ENCODE measurements at places on chromosomes 13 and 19.

- no peak overlapping the region for H3K27ac ChIP-seq
- peaks cover 25% of the 10 kb centered on the region for H3K27me3 ChIP-seq
- DNase-seq, result no peak
- peaks cover 6% of the 10 kb centered on the region for H3K4me1 ChIP-seq
- no peaks in the 10 kb centered on the region for H3K36me3 ChIP-seq
Measured at GRCh38 chr13:23915308-23915707, 18.0 kb upstream of the C1QTNF9B start.

- H3K36me3 ChIP-seq, result no peaks in the 10 kb centered on the region
- no peaks in the 10 kb centered on the region for H3K4me1 ChIP-seq
- no peak for DNase-seq
- no peak overlapping the region for H3K4me3 ChIP-seq
- H3K27me3 ChIP-seq, result no peaks in the 10 kb centered on the region
- H3K27ac ChIP-seq, result no peak overlapping the region
Measured at GRCh38 chr19:30309905-30310601, 62.1 kb upstream of the ZNF536 start.

GRCh38 chr13:100540621-100541020 is 48.0 kb downstream of the GGACT start:
- no peak for DNase-seq
- H3K4me3 ChIP-seq, result no peak overlapping the region
- no peaks in the 10 kb centered on the region for H3K27me3 ChIP-seq
- no peak overlapping the region for H3K27ac ChIP-seq
- peaks cover 3% of the 10 kb centered on the region for H3K36me3 ChIP-seq

- no peaks in the 10 kb centered on the region for H3K36me3 ChIP-seq
- H3K4me1 ChIP-seq, result peaks cover 26% of the 10 kb centered on the region
- DNase-seq, result peak; percentile 67
- H3K4me3 ChIP-seq, result peak within 1 kb of the TSS; percentile 65
- H3K27ac ChIP-seq, result peak within 1 kb of the TSS; percentile 34
Measured at GRCh38 chr19:45498411-45499195, at the start of gene PPM1N. Gene PPM1N (plus strand): TSS chr19:45498443. CDS start chr19:45498473, 30 bp downstream.

DNA sequence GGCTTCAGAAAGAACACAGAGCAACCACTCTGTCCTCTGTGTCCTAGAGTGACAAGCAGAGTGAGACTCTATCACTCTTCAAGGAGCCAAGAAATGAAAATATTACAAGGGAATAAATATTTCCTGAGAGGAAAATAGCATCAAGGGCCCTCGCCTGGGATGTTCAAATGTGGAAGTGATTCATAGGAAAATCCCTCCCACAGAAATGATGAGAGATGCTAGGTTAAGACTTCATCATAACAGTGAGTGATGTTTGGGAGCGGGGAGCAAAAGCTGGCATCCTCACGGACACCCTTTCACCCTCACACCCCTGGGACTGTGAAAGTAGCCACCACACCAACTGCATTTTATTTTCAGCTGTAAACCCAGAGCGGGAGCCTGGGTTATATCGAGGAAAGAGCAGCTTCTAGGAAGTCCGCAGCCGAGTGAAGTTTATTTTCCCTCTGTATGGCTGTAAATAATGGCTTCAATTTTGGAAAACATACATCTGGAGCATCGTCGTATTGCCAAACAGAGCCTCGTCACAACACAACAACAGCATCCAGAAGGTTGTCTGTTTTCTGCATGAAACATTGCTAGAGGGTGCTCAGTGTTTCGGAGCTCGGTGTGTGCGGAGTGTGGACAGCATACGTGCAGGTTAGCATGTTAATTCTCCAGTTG is 54.8 kb downstream of the DLEU7 start:
- H3K27ac ChIP-seq, result no peak overlapping the region
- H3K36me3 ChIP-seq, result no peaks in the 10 kb centered on the region
- no peak overlapping the region for H3K4me3 ChIP-seq
- H3K27me3 ChIP-seq, result no peaks in the 10 kb centered on the region
- H3K4me1 ChIP-seq, result no peaks in the 10 kb centered on the region
- DNase-seq, result no peak

- H3K27me3 ChIP-seq, result peaks cover 29% of the 10 kb centered on the region
- no peaks in the 10 kb centered on the region for H3K36me3 ChIP-seq
- H3K27ac ChIP-seq, result no peak overlapping the region
Measured at GRCh38 chr13:27857282-27857681, 62.5 kb upstream of the PDX1 start.

DNA sequence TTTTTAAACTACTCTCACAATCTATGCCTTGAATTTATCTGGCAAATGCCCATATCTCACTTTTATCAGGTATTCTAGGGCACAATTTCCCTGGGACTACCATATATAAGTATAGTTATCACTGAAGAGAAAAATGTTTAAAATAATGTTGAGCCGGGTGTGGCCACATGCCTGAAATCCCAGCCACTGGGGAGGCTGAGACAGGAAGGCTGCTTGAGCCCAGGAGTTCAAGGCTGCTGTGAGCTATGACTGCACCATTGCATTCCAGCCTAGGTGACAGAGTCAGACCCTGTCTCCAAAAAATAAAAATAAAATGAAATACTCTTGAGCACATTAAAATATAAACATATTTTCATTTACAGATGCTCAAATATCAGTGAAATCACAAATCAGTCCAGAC is 4.1 kb downstream of the KATNAL1 start:
- H3K27me3 ChIP-seq, result no peaks in the 10 kb centered on the region
- DNase-seq, result no peak
- H3K27ac ChIP-seq, result no peak overlapping the region
- H3K36me3 ChIP-seq, result no peaks in the 10 kb centered on the region

- H3K27me3 ChIP-seq, result no peaks in the 10 kb centered on the region
- peaks cover 6% of the 10 kb centered on the region for H3K36me3 ChIP-seq
- H3K27ac ChIP-seq, result no peak overlapping the region
- H3K4me3 ChIP-seq, result no peak overlapping the region
- peaks cover 13% of the 10 kb centered on the region for H3K4me1 ChIP-seq
- DNase-seq, result no peak
Measured at GRCh38 chr19:9782338-9782737, 13.8 kb upstream of the ZNF846 start.

DNA sequence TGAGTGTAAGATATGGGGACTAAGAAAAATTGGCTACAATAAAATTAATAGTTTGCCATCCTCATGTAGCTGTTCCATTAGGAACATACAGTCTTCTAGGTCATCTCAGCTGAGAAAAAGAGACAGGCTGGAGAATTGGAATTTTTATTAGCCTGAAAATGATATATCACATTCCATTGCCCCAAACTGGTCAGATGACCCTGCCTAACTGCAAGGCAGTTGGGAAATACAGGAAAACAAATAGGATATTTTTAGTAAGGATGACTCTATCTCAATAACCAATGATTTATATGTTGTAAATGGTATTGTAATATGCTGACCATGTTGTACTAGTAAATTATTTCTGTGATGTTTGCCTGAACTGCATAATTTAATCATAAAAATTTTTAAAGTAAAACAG is 673.8 kb downstream of the PCDH9 start:
- H3K4me3 ChIP-seq, result no peak overlapping the region
- H3K27me3 ChIP-seq, result no peaks in the 10 kb centered on the region
- no peaks in the 10 kb centered on the region for H3K36me3 ChIP-seq
- no peak overlapping the region for H3K27ac ChIP-seq
- DNase-seq, result no peak

DNA sequence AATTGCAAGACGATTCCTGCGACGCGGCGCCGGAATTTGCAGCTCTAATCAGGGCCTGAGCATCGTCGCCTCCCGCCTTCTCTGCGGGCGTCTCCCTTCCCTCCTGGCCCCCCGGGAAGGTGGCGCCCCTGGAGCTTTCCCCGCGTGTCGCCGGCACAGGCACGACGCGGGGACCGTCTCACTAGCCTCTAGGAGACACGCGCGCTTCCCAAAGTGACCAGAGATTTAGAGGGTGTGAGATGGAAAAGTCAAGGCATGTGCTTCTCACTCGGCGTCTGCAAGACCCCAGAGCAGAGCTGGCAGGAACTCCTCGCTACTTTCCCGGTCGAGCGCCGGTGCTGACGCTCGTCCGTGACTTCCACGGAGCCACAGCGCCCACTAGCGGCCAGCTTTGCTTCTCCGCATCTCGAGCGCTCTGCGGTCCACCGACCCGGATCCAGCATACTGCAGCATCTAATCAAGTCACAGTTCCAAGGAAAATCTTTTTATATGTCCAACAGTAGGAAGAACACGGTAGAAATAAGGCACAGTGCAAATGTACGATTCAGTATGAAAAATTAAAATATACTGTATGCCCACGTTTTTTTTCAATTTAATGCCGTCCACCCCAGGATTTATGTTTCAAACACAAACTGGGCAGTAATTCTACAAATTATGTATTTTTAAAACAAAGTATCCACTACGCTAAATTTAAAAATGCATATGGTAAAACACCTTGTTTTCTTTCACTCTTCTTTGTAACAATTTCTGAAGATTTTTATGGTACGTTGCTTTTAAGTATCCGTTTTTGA is 977 bp upstream of the EFNB2 start:
- DNase-seq, result peak; percentile 87
- H3K4me3 ChIP-seq, result peak overlapping the region; percentile 84
- H3K27me3 ChIP-seq, result peaks cover 26% of the 10 kb centered on the region
- H3K36me3 ChIP-seq, result peaks cover 6% of the 10 kb centered on the region

DNA sequence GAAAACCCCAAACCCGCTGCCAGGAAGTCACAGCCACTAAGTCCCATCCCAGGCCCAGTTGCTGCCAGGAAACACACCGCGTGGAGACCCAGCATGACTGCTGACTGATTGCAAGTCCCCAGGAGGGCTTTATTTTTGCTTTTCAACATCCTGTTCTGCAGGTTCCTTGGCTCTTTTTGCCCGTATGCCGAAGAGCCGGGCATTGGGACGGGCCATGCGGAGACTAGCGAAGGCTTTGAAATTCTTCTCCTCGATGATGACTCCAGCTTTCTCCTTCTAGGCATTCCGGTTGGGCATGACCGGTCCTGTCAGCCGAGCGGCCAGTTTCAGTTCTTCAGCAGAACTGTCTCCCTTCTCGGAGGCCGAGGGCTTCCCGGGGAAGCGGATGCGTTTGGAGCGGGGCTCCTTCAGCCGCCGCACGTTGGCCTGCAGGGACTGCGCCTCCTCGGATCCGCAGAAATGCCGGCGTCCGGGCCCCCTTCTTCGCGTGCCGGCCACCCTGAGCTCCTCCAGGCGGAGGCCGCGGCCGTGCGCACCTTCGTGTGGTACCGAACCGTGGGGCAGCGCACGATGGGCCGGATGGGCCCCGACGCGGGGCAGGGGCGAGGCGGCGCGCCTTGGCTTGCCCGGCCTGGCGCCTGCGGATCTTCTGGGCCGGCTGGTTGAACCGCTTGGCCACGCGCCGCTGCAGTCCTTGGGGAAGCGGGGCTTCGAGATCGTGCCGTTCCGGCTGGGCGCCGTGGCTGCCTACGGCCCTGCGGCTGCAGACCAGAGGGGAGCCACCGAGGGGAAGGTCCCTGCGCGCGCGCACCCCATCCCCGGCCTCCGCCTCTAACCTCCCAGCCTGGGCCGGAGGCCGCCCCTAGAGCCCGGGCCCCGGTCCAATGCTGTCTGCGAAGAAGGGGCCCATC is 15.2 kb downstream of the ZSCAN5C start:
- peaks cover 19% of the 10 kb centered on the region for H3K27me3 ChIP-seq
- no peak overlapping the region for H3K27ac ChIP-seq
- DNase-seq, result no peak
- H3K4me1 ChIP-seq, result peaks cover 6% of the 10 kb centered on the region

GRCh38 chr13:91836553-91836952 is 438.1 kb downstream of the GPC5 start:
- no peak for DNase-seq
- H3K27ac ChIP-seq, result no peak overlapping the region
- no peaks in the 10 kb centered on the region for H3K36me3 ChIP-seq
- no peaks in the 10 kb centered on the region for H3K27me3 ChIP-seq
- no peaks in the 10 kb centered on the region for H3K4me1 ChIP-seq
- no peak overlapping the region for H3K4me3 ChIP-seq

GRCh38 chr19:1401138-1401888 is at the start of gene GAMT:
Gene GAMT (minus strand): TSS chr19:1401542. CDS start chr19:1401476, 66 bp downstream.
- peak within 1 kb of the TSS; percentile 70 for H3K4me3 ChIP-seq
- peak; percentile 61 for DNase-seq
- H3K27ac ChIP-seq, result no peak within 1 kb of the TSS
- H3K27me3 ChIP-seq, result peaks cover 2% of the 10 kb centered on the region

- DNase-seq, result no peak
- H3K36me3 ChIP-seq, result no peaks in the 10 kb centered on the region
- H3K27me3 ChIP-seq, result no peaks in the 10 kb centered on the region
- H3K4me1 ChIP-seq, result no peaks in the 10 kb centered on the region
- no peak overlapping the region for H3K4me3 ChIP-seq
Measured at GRCh38 chr13:37198629-37199028, 93.2 kb upstream of the CSNK1A1L start.

- no peaks in the 10 kb centered on the region for H3K27me3 ChIP-seq
- H3K27ac ChIP-seq, result peak overlapping the region; percentile 88
- peak overlapping the region; percentile 2 for H3K4me3 ChIP-seq
- peaks cover 2% of the 10 kb centered on the region for H3K36me3 ChIP-seq
Measured at GRCh38 chr19:35206379-35206778, 22.2 kb downstream of the FAM187B start.

GRCh38 chr19:42558450-42559150 is 30.3 kb upstream of the CEACAM1 start:
- no peak for DNase-seq
- no peak overlapping the region for H3K4me3 ChIP-seq
- H3K27me3 ChIP-seq, result peaks cover 10% of the 10 kb centered on the region
- H3K27ac ChIP-seq, result no peak overlapping the region
- H3K36me3 ChIP-seq, result no peaks in the 10 kb centered on the region

GRCh38 chr19:14476673-14477401 is 1.7 kb upstream of the PTGER1 start:
- H3K27me3 ChIP-seq, result peaks cover 18% of the 10 kb centered on the region
- no peak overlapping the region for H3K4me3 ChIP-seq
- H3K36me3 ChIP-seq, result peaks cover 2% of the 10 kb centered on the region
- no peak overlapping the region for H3K27ac ChIP-seq

DNA sequence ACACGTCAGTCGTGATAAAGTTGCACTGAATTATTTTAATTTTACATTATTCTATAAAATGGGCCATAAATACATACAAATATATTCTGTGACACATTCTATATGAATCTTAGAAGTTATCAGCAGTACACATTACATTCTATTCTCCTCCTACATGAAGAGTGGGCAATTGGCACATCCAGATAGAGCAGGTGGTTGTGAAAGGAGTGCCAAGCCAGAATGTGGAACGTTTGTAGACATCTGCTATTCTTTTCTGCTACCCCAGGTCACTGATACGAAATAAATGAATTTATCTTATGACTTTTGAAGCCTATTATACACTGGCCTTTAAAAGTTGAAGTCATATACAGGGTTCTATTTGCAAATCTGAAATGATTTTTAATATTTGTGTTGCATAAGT is 373.2 kb downstream of the PCDH17 start:
- no peaks in the 10 kb centered on the region for H3K36me3 ChIP-seq
- H3K27me3 ChIP-seq, result no peaks in the 10 kb centered on the region
- no peak overlapping the region for H3K4me3 ChIP-seq
- no peak overlapping the region for H3K27ac ChIP-seq

- no peak overlapping the region for H3K4me3 ChIP-seq
- no peaks in the 10 kb centered on the region for H3K36me3 ChIP-seq
- H3K4me1 ChIP-seq, result no peaks in the 10 kb centered on the region
- DNase-seq, result no peak
- H3K27ac ChIP-seq, result no peak overlapping the region
Measured at GRCh38 chr13:44422755-44423643, 49.4 kb downstream of the SERP2 start.
